ENCODE measurements at places on chromosomes 16 and 17.

GRCh38 chr16:83676086-83676485, 131.7 kb upstream of the HSBP1 start:
- DNase-seq: no peak

GRCh38 chr17:6712854-6713129, 377 bp downstream of the SLC13A5 start:
- DNase-seq: no peak

- DNase-seq: no peak
These were observed 329.2 kb downstream of the C16orf95 start for GRCh38 chr16:86987746-86988670.

DNA sequence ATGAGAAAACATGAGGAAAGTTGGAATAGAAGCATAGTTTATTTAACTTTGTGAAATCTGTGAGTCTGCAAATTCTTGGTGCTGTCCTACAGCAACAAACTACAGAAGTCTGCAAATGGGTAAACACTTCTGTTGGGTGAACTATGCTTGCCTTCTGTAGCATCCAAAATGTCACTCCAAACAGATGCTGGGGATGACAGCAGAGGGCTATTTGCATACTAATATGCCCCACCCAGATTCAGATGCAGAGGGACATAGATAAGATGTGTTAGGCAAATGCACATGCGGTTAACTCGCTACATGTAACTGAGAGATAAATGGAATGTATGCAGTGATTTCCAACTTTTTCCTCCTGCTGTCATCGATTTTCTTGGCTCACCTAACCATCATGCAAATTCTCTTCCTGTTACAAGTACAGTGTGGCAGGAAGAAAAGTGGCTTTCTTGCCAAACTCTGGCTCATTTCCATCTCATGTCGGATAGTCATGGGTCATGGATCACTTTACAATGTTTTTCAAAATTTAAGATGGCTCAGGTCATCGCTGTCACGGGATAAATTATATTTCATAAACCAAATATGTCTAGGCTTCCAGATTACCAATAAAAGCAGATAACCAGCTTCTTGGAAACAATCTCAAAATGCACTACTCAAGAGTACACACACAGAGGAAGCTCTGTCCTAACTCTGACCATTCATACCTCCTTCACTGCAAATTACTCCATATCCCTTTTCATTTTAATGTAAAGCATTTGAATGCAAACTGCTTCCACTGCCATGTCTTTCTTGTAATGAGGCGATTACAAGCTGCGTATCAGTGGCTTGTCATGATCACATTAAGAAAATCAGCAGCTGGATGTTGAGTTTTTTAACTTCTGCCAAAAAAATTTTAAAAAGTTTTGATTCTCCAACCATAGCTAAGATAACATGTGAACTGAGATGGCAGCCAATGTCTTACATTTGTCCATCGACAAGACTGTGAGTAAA, 47.7 kb downstream of the ADAMTS18 start:
- no peak for DNase-seq

- DNase-seq: no peak
These were observed 121.6 kb upstream of the SMURF2 start for GRCh38 chr17:64783556-64784352.

GRCh38 chr16:64900517-64900916, 221.3 kb downstream of the CDH11 start:
- DNase-seq: no peak
